ENCODE measurements at places on chromosomes 4 and X. TPM values are rescaled to one million over a fixed set of nuclear protein-coding genes. Genes with fewer than 3 reads are reported as not detected.

GRIA2 gene
- total RNA-seq: not detected

UGT2B17 gene
- total RNA-seq: not detected

OPRPN gene
- total RNA-seq: not detected

RBM46 gene
- total RNA-seq: under 0.01 TPM

PRRG1 gene
- 12.0 TPM for total RNA-seq

TLR3 gene
- 1.7 TPM for total RNA-seq

BEX5 gene
- 1.2 TPM for total RNA-seq

CCKAR gene
- total RNA-seq: not detected

ADH1B gene
- not detected for total RNA-seq

DUSP21 gene
- not detected for total RNA-seq

RASL11B gene
- total RNA-seq: 1.4 TPM

REELD1 gene
- not detected for total RNA-seq

KLF8 gene
- total RNA-seq: 3.8 TPM

SYN1 gene
- total RNA-seq: not detected
